ENCODE measurements at places on chromosomes 7 and 10.

DNA sequence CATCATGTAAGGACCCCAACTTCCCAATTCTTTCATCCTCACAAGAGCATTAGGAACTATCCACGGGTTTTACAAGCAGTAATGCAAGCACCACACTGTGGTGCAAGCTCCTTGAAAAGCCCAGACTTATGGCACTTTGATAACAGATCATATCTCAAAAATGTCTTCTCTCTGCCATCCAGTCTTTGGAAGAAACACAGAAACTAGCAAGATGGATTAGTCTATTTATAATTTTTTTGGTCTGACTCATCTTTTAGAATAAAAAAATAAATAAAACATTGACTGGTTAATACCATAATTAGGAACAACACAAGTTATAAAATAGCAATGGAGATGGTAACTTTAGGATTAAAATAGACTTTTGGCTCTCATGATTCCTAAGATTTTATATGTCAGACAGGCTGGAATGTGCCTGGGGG, 49.0 kb upstream of the CALD1 start:
- DNase-seq = no peak

DNA sequence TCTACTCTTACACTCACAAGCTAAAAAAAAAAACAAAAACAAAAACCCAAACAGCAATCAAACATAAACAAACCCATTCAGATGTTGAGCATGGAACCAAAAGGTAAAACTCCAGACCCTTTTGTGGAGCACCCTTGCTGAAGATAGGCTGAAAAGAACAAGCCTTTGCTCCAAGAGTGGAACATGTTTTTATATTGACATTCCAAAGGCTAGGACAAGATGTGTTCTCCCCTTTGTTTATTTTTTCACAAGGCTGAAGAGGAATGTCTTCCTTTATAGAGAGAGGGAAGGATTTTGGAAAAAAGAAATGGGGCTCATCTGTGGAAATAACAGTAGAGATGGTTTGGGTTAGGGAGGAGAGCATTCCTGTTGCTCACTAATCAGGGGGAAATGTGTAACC, 87.2 kb upstream of the ELMO1 start:
- DNase-seq = no peak

- DNase-seq = no peak
These were observed 130.6 kb downstream of the SPAG6 start for GRCh38 chr10:22475651-22476600.

- no peak for DNase-seq
These were observed 48.2 kb upstream of the ANKRD1 start for GRCh38 chr10:90969121-90969534.

- no peak for DNase-seq
These were observed 12.1 kb upstream of the LAMB1 start for GRCh38 chr7:108014747-108015682.

- DNase-seq = no peak
These were observed 95.2 kb upstream of the DNAAF5 start for GRCh38 chr7:631291-631711.

GRCh38 chr10:124722798-124723783, 21.1 kb downstream of the FAM53B start:
- DNase-seq = no peak

DNA sequence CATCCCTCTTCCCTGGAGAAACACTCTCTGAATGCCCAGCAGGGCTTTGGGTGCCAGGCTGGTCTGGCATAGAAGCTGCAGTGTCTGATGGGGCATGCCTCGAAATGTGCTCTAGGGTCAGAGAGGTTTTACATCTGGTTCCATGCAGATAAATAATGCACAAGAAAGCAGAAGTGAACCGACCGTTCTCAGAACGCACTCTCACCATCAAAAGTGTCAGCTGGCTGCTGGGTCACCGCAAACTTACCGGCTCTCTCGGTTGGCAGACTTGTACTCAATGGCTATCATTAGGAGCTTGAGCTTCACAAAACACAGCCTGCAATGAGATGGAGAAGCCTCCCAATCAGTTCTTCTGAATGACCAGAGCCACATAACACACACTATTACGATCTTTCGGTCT, 610.0 kb downstream of the KCNMA1 start:
- DNase-seq = no peak

GRCh38 chr10:87850742-87851205, 12.6 kb downstream of the KLLN start:
- DNase-seq = no peak

- DNase-seq = no peak
These were observed 52.1 kb upstream of the TMEM72 start for GRCh38 chr10:44858988-44859387.

DNA sequence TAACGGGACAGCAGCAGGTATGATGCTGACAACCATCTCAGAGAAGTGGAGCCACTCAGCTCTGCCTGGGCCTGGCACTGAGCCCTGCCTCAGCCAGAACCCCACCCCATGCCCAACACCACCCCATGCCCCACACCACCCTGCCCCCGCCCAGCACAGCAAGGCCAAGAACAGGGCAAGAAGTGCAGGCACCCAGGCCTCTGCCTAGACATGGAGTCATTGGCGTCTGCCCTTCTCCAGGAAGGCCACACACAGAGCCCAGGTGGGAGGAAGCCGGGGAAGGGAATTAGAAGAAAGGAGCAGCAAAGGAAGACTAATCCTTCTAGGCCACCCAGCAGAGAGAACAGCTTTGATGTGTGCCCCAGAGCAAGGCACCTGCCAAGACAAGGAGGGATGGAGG, 18.9 kb downstream of the CAMK2G start:
- DNase-seq = no peak

DNA sequence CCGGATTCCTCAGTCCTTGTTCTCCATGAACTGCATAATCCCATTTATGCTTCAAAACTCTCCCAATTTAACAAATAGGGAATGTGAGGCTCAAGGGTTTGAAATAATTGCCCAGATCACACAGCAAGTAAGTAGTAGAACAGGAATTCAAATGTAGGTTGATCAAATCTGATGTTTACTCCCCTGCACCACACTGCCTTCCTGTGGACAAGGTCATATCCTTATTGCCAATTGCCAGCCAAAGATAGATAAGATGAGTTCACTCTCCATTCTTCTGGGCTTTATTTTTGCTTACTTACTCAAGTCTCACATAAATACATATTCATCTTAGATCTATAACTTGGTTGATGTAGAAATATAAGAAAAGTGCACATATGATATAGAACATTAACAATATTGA, 435.2 kb upstream of the ETV1 start:
- DNase-seq = no peak

DNA sequence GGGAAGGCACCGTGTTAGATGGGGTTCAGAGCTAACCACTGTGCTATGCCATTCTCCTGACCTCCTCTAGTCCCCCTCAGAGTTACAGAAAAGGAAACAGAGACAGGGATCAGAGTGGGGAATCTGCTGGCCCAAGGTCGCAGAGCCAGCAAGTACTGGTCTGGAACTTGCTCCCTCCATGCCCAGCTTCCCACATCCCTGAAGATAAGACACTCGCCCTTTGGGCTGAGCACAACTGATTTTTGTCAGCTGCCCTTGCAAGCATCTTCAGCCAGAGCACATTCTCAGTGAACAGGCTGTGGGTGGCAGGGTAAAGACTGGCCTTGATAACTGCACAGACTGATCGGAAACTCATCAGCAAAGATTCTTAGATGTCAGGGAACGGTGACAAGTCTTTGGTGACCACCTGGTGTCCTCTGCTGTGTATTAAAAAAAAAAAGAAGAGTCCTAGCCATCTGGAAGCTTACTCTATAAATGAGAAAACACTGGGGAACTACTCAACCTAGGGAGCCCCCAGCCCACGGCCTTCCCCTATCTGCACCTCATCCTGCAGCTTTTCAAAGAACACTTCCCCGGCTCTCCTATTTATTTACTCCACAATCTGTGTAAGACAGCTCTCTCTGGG, 1.3 kb upstream of the SORBS1 start:
- no peak for DNase-seq

- no peak for DNase-seq
These were observed 130.7 kb downstream of the REEP3 start for GRCh38 chr10:63651864-63652263.

DNA sequence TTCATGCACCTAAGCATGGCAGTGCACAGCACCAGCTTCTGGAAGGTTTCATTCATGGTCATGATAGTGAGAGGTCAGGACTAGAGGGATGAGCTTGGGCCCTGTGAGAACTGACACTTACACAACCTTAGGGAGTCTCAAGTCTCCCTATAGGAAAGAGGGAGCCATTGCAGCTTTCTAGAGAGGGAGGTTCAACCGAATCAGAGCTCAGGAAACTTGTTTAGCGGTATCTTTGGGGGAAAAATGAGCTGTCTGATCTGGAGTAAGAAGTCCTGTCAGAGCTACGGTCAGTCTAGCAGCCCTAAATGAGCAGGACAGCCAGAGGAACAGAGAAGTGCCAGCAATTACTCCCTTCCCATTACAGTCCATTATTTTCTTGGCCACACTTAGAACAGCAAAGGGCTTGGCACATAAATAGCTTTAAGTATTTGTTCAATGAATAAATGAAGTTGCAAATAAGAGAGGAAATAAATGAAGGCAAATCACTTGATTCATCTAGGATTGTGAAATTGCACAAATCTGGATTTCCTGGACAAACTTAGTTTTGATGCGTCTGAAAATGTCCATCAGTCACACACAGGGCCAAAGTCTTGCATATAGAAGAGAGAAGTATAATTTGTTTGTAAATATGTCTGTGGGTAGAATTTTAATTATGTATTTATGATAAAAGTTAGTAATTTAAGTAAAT, 262.0 kb downstream of the GLI3 start:
- no peak for DNase-seq

DNA sequence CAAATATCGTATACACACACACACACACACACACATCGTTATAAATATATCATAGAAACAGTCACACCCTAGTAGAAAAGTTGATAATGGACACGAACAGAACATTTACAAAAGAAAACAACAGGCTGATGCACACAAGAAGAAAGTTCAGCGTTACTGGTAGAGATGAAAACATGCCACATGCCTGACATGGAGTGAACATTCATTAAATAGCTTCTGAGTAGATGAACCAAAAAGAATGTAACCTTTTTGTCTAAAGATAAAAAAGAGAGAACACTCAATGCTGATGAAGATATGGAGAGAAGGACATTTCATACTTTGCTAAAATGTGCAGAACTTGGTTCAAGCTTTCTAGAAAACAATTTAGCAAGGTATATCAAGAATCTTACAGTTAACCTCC, 173.4 kb upstream of the KLF14 start:
- no peak for DNase-seq

DNA sequence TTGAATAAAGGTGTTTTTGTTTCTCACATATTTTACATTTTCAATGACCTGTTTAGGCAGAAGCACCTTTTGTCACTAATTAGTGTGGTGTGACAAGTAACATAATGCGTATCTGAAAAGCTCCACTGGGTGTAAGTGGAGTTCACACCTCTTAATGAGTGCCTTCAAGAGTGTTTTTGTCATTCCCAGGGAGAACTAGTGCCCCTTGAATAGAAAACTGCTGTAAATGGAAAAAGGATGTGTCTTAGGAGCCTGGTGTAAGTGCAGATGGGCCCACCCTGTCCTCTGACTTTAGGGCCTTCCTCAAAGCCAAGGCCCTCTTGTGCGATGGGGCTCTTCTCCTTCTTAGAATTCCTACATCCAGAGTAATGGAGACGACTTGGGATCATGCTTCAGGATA, 170.0 kb downstream of the MGMT start:
- DNase-seq = no peak

- DNase-seq = no peak
These were observed 281 bp upstream of the EXOC6 start for GRCh38 chr10:92848037-92848440.

Measured in H54 (cell line).